NCI-H2081 (cell line): ENCODE measurements at places on chromosomes 5 and 9.

- no peak for DNase-seq
Observed at GRCh38 chr9:3277200-3277599, 248.6 kb downstream of the RFX3 start.

GRCh38 chr5:173679909-173680630 lies 63.6 kb upstream of the BOD1 start:
- no peak for DNase-seq

DNA sequence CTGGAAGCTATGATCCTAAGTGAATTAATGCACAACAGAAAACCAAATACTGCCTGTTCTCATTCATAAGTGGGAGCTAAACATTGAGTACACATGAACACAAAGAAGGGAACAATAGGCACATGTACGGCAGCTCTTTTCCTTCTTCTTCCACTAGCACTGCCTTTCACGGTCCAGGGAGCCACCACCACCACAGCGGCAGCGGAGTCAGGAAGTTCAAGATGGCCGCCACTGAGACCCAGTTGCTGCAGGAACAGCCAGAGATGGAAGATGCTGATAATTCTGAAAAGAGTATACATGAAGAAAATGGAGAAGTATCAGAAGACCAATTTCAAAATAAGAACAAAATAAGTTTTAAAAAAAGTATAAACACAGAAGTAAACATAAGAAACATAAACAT lies 39.5 kb upstream of the TNFSF15 start:
- DNase-seq = no peak

DNA sequence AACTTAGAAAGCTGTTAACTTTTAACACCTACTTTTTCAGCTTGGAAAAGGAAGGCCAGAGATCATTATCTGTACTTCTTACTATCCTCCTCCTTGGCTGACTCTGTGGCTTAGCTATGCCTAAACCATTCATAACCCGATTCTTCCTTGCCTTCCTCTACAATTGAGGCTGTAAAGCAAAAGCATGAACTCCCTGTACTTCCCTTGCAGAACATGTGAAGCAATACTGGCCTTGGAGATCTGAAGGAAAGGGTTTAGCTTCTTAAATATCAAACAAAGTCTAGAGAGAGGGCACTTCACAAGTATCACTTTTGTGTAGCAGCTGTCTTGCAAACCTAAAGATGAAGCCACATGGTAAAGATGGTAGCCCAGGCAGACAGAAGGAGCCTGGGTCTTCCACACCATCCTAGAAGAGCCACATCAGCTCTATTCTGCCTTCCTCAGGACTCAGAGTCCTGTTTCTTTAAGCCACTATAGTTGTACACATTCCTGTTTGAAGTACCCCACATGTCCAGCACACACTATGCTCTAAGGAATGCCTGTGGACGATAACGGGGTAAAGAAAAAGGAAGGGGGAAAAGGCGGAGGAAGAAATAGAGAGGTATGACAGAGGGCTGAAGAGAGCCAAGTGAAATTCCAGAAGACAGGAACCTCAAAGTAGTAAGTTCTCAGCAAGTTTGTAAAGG lies 169.2 kb downstream of the SLIT3 start:
- DNase-seq = no peak

DNA sequence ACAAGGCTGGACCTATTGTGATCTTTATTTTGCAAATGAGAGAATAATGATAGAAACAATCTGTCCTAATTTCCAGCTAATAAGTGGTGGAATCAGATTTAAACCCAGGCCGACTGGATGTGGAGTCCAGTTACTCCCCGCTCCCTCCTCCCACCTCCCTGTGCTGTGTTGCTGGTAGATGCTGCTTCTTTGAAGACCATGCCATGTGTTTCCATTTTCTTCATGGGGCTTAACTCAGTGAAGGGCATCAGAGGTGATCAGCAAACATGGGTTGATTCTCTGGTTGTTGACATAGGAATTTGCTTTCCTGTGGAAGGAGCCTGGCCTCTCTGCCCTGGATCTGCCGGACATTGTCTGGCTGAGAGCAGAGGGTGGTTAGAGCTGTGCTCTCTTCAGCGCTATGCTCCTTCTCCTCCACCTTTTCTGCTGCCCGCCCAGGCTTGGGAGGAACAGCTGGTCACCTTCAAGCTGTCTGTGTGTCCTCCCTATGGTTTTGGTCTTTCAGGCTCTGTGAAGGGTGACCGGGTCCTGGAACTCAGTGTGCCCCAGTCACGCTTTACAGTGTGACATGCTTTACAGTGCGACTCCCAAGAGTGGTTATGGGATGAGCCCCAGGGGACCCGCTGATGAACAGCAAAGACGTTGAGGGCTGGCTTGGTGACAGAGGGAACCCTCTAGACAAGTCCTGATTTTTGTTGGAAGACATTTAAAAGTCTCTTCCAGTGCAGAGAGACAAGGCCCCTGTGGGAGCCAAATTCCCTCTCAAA lies 68.4 kb upstream of the RPS23 start:
- no peak for DNase-seq

DNA sequence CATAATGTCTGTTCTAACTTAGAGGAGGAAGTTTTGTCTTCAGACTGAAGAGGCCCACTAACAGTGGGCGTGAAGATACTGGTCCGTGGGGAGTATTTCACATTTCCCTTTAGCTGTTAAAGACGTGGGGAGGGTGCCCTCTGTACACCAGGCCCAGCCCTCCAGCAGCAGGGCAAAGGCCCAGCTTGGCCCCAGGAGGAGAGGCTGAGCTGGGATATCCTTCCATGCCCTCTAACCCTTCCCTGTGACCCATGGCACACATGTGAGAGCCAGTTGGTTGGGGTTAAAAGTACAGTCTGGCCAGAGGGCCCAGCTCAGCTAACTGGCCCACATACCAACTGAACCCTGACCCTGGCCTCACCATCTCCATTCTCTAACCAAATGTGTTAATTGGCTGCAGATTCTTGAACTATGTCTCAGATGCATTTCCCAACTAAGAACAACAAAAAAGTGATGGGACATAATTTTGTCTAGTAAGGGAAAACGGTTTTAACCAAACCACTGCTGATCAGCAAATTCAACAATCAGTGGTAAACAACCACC lies 74.4 kb downstream of the LHFPL2 start:
- no peak for DNase-seq

DNA sequence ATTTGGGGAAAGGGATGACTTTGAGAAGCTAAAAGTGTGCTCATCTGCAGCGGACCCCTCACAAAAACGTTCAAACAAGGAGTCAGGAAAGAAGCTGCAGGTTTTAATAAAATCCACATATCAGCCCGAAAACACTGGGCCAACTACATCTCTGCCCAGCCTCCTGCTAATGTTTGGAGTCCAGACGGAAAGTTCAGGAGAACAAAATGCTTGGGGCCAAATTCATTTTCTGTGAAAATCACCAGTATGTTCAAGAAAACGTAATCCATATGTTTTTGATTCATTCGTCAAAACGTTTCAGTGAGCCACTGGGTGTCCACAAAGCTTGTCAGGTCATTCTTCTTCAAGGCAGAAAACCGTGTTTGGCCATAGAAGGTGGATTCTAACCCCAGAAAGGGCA lies 87.5 kb upstream of the GAS1 start:
- DNase-seq = no peak

DNA sequence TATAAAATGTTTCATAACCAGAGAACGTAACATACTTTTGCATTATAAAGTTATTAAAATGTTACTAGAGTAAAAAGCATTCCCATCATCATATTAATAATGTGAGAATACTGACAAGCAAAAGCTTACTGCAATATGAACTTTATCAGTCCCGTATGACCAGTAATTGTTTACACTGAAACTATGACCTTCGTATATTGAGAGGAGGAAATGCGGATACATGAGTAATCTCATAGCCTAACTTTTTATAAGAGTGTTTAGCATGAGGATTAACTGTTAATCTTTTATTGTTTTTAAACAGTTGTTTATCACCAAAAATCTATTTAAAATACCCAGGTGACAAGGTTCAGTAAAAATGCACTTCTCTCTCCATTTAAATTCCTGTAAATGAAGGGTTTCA lies 272.4 kb downstream of the SLF1 start:
- no peak for DNase-seq

DNA sequence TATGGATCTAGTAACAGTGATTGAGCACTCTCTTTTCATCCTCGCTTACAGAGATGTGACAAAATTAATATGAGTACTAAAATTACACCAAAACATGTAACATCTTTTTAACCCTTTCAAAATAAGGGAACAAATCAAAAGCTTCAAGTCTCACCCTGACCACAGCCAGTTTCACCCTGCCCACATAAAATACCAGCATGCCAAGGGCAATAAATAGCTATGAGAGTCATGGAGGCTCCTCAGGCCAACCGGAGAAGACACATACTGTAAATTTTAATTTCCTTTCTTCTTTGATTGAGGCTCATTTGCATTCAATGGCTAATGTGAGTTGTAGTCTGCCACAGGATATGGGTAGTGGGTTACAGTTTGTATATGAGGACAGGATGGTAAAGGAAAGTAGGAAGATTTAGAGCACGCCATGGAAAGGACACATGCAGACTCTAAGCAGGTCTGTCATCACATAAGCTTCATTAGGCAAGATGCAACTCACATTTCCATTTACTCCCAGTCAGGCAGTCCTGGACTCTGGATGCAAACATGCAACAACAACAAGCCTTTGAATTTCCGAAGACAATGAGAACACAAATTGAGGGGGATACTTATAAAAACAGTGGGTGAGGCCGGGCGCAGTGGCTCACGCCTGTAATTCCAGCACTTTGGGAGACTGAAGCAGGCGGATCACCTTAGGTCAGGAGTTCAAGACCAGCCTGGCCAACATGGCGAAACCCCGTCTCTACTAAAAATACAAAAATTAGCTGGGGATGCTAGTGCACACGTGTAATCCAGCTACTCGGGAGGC lies 11.3 kb downstream of the IL4 start:
- DNase-seq = no peak

DNA sequence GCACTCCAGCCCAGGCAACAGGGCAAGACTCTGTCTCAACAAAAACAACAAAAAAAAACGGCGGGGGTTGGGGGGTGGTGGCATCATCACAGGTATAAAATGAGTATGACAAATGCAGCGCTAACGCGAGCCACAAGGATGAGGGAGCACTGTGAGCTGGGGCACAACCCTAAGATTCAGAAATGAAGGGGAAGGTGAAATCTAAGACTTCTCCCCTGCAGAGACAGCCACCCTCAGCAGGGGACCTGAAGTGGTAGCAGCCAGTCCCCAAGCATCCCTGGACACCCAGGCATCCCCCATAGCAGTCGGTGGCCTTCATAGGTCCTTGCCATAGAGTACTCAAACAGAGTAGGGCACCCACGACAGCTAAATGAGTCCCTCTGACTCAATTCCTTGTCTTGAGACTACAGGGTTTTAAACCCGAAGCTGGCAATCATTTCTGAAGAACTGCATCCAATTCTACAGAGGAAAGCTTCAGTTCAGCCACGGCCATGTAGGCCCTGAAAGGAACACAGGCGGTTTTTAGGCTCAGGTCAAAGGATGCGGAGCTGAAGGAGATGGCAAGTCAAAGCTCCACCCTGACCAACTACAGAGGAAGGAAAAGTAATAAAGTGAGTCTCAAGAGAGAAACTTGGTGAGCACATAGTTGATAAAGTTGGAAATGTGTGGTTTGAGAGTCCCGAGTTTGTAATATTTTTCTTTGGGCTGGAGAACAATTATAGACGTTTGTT lies 50.3 kb downstream of the MYO10 start:
- DNase-seq = no peak

DNA sequence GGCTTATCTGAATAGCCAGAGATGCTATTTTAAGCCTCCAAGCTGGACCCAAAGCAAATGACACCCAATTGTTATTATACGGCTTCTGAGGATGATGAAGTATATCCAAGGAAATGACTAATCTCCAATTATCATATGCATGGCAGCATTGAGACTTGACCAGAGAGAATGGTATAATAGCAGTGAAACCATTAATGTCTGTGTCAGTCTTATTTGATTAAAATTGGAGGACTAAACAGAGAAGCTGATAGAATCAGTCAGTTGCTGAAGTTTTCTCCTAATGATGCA lies 200.5 kb downstream of the EFNA5 start:
- DNase-seq = no peak

GRCh38 chr9:72579190-72579589 lies 57.8 kb downstream of the TMC1 start:
- DNase-seq = no peak

DNA sequence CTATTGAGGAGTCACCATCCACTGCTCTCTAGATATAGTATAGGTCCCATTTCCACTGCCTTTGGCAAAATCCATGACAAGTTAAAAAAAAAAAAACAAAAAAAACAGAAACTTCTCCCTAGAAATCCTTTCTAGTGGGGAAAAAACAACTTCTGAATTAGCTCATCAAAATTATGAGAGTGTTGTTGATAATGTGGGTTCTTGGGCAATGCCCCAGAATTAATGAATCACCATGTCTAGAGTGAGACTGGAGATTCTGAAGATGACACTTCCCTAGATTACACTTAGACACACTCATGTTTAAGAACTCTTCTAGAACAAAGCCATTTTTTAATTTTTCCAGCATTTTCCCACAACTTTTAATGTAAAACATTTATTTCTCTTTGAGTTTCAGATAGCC lies 728.0 kb upstream of the C9orf72 start:
- no peak for DNase-seq

DNA sequence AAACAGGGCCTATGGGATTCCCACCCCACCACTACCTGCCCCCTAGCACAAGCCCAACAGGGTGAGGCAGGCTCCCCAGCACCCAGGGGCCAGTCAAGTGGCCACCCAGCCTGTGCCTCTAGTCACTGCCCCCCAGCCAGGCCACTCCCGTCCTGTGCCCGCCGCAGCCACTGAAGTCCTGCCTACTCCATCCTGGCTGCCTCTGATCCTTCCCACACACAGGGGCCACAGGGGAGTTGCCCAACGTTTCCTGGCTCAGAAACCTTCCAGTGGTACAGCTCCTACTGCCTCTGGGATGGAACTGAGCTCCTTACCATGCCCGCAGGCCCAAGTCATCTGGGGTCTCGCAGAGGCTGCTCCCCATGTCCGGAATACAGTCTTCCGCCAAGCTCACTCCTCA lies 70.2 kb upstream of the STXBP1 start:
- DNase-seq = no peak

GRCh38 chr9:36988848-36989247 lies 45.2 kb downstream of the PAX5 start:
- DNase-seq = no peak

GRCh38 chr9:11595756-11596155 lies 983.0 kb upstream of the PTPRD start:
- DNase-seq = no peak

GRCh38 chr5:103120607-103121200 lies 603 bp downstream of the PPIP5K2 start:
- DNase-seq = no peak

GRCh38 chr9:94847486-94847885 lies 121.0 kb downstream of the AOPEP start:
- no peak for DNase-seq
